Ovary (tissue), 10 donors: ENCODE measurements at places on chromosomes 13 and 19. TPM values are rescaled to one million over a fixed set of nuclear protein-coding genes. Genes with fewer than 3 reads are reported as not detected.

DNA sequence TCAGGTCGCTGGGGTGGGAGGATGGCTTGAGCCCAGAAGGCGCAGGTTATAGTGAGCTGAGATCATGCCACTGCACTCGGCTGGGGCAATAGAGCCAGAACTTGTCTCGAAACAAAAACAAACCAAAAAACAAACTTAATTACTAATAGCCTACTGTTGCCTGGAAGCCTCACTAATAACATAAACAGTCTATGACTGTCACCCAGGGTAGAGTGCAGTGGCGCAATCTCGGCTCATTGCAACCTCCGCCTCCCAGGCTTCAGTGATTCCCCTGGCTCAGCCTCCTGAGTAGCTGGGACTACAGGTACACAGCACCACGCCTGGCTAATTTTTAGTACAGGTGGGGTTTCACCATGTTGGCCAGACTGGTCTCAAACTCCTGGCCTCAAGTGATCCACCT lies 18.0 kb downstream of the CATSPERD start:
- H3K4me3 ChIP-seq, result no peak overlapping the region
- H3K27me3 ChIP-seq, result no peaks in the 10 kb centered on the region
- no peak for DNase-seq

DNA sequence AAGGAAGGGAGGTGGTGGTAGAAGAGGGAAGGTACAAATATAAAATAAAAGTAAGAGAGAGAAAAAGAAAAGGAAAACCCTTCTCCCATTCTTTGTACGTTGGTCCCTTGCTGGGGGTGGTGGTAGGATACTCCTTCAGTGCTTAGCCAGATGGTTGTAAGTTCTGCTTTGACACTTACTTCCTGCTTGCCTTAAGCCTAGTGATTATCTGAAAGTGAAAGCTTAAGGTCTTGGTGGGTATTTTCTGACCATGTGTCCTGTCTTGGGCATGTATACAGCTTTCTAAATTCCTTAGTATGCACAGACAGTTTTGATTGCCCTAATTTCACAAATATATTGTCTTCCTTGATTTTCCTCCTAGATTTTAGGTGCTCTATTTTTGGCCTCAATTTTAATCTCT lies 314.8 kb downstream of the PCDH17 start:
- H3K4me1 ChIP-seq, result no peaks in the 10 kb centered on the region
- DNase-seq, result no peak
- H3K27ac ChIP-seq, result no peak overlapping the region

- H3K27me3 ChIP-seq, result no peaks in the 10 kb centered on the region
- H3K4me1 ChIP-seq, result no peaks in the 10 kb centered on the region
- DNase-seq, result no peak
Observed at GRCh38 chr19:12202250-12202649, 39.4 kb downstream of the ZNF136 start.

- H3K27me3 ChIP-seq, result no peaks in the 10 kb centered on the region
- no peaks in the 10 kb centered on the region for H3K36me3 ChIP-seq
- peaks cover 1% of the 10 kb centered on the region for H3K4me1 ChIP-seq
- H3K27ac ChIP-seq, result no peak overlapping the region
Observed at GRCh38 chr13:38563739-38564138, 123.1 kb upstream of the FREM2 start.

ERICH4 gene
- not detected for total RNA-seq
